AG08395 (cell line): ENCODE measurements at places on chromosomes 16 and 17.
A peak's percentile ranks its signal among the peaks of the same experiment; 100 is the strongest.

DNA sequence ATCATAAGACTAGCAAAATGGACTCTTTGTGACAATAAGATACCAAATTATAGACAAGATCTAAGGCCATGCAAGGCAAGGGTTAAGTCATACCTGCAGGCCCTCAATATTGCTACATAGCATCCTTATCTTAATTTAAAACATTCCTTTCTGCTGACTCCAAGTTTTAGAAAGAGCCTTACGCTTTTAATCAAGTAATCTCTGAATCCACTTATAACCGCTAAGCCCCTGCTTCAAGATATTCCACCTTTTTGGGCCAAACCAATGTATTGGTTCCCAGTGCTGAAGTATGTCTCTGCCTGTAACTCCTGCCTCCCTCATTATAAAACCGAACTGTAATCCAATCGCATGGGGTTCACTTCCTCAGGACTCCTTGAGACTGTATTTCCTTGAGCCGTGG, 255.4 kb downstream of the PHKB start:
- DNase-seq = no peak

- DNase-seq = no peak
Observed at GRCh38 chr17:73774852-73775251, 130.6 kb upstream of the SDK2 start.

DNA sequence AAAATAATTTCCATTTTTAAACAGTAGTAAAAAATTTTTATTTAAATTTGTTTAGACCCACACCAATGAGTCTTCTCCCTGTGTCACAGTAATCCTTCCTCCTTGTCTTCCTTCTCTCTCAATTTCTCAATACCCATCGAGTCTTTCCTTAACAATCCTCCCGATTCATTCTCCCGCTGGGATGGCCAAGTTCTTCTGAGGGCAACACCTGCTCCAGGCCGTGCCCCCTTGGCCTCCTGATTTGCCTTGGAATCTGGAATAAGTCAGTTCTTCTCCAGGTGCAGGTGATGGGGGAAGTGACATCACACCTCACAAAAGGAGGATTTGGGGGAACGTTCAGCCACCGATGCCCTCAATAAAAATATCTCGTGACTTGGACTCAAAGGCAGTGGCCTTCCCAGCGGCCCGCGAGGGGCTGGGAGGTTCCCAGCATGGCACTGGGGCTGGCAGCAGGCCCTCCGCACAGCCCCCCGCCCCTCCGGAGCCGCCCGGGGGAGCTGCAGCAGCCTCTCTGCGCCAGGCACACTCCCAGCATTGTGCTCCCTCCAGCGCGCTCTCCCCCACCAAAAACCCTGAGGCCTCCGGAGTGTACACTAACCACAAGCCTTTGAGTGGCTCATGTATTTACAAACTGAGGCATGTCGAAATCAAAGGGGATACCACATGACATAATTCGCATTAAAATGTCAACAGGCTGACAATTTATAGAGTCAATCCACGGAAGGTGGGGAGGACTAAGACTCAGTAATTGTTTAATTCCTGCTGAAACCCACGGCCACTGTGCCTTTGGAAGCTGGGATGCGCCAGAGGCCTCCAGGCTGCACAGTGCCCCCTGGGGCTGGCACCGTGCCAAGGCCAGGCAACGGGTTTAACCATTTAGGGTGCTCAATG, 120.5 kb downstream of the ZFHX3 start:
- DNase-seq = peak; percentile 91

GRCh38 chr16:15825750-15826305, 31.0 kb downstream of the MYH11 start:
- DNase-seq = no peak
